NCI-H1694 treated with DMSO at 0.1 percent for 48 hours (cell line): ENCODE measurements at places on chromosomes 13 and 19.

DNA sequence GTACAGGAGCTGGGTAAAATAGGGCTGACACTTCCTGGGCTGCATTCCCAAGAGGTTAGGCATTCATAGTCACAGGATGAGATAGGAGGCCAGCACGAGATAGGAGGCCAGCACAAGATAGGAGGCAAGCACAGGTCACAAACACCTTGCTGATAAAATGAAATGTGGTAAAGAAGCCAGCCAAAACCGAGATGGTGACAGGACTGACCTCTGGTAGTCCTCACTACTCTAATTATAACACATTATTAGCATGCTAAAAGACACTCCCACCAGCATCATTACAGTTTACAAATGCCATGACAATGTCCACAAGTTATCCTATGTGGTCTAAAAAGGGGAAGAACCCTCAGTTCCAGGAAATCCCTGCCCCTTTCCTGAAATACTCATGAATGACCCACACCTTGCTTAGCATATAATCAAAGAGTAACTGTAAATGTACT is 20.9 kb upstream of the IGSF23 start:
- DNase-seq: no peak

GRCh38 chr19:57068921-57069697 is 50.7 kb upstream of the USP29 start:
- no peak for DNase-seq

DNA sequence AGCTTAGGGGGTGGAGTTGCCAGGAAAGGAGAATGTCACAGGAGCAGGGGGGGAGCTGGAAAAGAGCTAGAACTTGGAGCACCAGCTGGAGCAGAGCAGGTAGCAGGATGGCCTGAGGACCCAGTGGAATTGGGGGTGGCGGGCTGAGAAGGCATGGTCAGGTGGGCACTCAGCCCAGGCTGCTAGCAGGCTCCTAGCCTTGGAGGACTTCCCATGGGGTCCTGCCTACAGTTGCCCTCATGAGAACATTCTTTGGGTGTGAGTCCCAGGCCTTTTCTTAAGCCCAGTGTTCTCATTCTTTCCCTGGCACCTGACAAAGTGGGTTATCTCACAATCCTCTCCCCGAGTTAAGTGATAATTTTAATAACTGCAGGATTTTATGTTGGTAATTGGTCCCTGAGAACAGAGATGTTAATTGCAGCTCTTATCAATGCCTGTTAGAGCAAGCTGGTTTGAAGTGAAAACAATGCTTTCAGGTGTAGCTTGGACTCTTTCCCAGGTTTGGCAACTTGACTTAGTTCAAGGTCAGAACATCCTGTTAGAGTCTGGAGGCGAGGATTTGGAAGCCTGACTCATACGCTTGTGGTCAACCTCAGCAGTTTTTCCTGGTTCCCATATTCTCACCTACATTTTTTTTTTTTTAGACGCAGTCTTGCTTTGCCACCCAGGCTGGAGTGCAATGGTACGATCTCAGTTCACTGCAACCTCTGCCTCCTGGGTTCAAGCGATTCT is 18.1 kb upstream of the OLFM4 start:
- DNase-seq: no peak

DNA sequence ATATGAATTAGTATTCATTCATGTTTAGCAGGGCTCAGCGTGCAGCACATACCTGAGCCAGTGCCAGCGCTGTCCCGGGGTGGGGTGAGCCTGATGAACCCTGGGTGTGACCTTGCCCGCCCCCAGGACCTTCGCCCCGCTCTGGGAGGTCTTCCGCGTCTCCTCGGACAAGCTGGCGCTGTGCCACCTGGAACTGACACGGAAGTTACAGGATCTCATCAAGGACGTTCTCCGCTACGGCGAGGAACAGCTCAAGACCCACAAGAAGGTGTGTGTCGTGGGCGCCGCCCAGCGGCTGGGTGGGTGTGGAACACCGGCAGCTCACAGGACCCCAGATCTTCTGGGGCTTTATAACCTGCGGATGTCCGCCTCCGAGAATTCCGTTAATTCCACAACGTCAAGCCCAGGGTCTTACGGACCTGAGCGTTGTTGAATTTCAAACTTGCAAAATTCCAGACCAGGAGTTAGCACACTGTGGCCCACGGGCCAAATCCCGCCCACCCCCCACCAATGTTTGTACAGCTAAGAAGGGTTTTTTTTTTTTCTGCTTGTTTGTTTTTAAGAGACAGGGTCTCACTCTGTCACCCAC is 15.4 kb downstream of the FCHO1 start:
- DNase-seq: peak; percentile 63

- no peak for DNase-seq
These were observed 86.7 kb upstream of the TNFSF11 start for GRCh38 chr13:42487221-42487620.

GRCh38 chr13:53124623-53125022 is 96.0 kb downstream of the OLFM4 start:
- no peak for DNase-seq

GRCh38 chr13:55437162-55437561 is 1703.6 kb upstream of the PRR20A start:
- DNase-seq: no peak

DNA sequence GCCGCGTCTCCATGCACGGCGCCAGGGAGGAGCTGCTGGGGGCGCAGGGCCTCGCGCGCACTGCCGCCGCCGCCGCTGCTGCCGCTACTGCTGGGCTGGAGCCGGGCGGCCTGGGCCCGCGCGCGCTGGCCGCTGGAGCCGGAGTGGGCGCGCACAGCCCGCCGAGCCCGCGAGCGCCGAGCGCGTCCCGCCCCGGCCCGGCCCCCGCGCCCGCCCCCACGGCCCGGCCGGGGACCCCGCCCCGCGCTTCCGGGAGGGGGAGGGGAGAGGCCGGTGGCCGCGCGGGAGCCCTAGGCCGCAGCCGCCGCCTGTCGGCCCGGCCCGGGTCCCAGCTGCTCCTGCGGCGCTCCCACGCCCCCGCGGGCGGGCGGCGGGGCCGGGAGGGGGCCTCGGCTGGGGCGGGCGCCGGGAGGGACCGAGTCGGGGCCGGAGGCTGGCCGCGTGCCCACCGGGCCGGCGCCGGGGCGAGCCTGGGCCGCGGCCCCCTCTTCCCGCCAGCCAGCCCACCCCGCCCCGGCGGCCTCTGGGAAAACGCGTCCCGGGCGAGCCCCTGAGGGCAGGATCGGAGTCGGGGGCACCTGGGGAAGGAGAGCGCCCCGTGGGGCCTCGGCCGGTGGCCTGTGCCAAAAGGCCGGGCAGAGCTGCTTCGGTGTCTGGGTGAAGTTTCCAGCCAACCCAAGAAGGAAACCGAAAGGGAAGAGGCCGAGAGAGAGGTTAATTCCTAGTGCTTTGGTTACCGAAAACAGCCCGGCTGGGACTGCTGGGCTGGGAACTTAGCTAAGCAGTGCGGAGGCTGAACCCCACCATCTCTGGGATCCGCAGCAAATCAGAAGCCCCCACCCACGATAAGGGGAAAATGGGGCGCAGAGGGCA is at the start of gene STK24:
Gene STK24 (minus strand): TSS at position 145 of the 873 bp plus-strand sequence. CDS start 321 bp downstream, outside the sequence.
- DNase-seq: no peak

GRCh38 chr13:39106216-39107005 is 68.2 kb downstream of the NHLRC3 start:
- no peak for DNase-seq

- DNase-seq: no peak
These were observed 1.9 kb upstream of the RAB20 start for GRCh38 chr13:110563463-110563774.

- DNase-seq: no peak
These were observed 133.9 kb upstream of the WASF3 start for GRCh38 chr13:26423629-26424028.

DNA sequence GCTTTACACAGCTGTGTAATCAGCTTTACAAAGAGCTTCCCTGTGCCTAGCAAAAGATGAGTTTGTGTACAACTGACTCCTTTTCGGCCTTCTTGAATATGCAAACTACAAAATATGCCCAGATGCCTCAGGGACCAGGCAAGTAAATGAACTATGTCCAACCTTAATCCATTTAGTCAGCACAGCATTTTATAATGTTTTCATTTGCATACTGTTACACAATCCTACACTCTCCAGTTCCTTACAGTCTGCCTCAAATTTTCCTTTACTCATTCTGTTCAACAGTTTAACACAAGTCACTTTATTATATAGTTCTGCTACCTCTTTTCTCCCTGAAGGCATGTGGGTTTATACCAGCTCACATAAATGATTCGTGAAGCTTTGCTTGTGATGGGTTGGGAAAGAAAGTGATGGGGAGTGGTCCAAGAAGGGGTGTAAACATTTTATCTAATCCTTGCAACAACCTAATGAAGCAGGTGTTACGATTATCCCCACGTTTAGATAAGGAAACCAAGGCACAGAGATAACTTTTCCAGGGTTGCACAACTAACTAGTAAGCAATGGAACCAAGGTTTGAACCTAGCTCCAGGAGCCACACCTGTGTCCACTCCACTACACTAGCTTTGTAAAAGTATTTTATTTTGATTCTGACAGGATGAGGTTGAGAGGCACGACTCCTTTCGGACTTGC is 3.3 kb upstream of the USP12 start:
- DNase-seq: no peak

GRCh38 chr19:5507065-5507909 is 52.1 kb downstream of the ZNRF4 start:
- no peak for DNase-seq

DNA sequence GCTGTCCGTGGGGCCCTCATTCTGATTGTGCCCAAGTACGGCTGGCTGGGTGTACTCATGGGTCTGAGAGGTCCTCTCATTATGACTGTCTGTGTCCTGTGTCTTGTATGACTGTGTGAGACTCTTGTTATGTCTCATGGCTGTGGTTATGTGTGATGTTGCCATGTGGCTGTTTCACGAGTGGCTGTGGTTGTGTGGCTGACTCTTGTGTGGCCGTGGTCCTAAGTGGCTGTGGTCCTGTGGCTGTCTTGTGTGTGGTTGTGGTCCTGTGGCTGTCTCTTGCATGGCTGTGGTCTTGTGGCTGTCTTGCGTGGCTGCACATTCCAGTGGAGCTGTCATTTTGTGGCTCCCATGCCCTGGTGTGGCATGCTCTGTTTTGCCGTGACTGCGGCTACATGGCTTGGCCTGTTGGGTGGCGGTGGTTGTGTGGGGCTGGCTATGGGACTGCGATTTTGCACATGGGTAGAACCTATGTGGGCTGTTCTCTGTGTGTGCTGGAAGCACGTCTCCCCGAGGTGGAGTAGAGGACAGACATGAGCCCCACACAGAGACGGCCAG is 2.5 kb downstream of the LYL1 start:
- no peak for DNase-seq

DNA sequence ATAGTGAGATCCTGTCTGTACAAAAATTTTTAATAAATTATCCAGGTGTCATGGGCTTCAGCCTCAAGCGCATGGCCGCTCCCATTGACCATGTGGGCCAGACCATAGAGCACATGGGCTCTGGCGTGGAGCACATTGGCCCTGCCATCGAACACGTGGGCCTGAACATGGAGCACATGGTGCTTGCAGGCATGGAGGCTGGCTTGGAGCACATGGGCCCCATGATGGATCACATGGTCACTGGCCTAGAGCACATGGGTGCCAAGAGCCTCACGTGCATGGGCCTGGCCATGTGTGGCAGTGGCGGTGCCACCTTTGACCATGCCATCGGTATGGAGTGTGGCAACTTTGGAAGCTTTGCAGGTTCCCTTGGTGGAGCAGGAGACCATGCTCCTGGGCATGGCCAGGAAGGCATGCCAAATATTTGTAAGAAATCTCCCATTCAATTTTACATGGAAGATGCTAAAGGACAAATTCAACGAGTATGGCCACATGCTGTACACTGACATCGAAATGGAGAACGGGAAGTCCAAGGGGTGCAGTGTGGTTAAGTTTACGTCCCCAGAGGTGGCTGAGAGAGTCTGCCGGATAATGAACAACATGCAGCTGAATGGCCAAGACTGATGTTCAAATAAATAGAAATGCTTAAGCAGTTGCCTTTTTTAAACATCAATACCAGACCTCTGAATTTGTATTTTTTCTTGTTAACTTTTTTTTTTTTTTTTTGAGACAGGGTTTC is 21.3 kb upstream of the SLC1A5 start:
- no peak for DNase-seq

DNA sequence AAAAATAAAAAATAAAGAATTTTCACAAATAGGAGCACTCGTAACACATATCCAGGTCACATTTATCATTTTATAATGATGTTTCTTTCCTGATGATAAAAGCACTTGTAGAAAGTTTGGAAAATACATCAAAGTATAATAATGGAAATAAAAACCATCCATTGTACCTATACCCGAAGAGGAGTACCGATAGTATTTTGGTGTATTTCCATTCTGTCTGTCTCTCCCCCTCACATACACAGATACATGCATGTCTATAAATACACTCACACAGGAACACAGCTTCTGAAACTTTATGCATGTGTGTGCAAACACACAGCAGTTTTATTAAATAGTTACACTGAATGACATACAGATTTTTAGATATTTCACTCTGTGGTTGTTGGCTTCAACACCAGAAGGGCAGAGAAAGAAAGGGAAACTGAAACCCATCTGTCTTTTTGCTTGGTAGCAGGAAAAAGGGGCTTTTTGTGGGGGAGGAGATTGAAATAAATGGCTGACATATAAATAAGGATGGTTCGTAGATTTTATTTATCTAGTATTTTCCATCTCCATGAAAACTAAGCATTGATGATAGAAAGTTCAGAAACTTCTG is 114.8 kb downstream of the LRCH1 start:
- DNase-seq: no peak

DNA sequence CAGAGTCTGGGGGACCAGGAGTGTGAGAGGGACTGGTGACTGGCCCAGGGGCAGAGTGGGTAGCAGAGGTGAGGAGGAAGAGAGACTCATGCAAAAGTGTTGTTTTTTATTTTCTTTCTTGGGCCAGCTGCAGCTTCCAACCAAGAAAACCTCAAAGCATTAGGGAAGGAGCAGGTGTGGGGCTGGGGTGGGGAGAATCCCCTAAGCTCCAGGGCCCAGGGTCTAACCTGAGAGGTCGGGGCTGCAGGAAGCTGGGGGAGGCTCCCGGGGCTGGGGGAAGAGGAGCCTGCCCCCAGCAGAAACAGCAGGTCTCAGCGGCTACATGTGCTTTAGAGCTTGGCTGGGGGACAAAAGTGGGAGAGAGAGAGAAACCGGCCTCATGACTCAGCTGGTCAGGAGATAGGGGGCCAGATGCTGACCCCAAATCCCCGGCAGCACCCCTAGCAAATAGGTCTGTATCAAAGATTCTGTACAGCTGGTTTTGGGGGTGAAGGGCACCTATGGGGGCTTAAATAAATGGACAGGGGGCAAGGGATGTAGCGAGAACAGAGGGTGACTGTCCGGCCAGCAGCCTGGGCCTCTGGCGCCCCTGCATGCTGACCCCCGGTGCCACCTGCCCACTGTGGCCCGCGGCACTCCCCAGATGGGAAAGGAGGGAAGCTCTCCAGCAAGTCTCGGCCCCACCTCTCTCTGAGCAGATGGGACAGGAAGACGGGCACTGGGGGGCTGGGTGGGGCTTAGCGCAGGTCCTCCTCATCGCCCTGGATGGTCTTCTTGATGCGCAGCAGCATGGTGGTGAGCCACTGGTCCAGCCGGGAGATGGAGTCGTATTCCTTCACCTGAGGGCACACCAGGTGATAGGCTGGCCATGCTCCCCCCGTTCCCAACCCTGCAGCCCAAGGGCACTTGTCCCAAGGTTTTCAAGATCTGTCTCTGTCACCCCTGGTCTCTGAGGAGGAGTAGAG is 3.8 kb upstream of the KPTN start:
- no peak for DNase-seq
